ENCODE measurements at places on chromosomes 16 and 17.

DNA sequence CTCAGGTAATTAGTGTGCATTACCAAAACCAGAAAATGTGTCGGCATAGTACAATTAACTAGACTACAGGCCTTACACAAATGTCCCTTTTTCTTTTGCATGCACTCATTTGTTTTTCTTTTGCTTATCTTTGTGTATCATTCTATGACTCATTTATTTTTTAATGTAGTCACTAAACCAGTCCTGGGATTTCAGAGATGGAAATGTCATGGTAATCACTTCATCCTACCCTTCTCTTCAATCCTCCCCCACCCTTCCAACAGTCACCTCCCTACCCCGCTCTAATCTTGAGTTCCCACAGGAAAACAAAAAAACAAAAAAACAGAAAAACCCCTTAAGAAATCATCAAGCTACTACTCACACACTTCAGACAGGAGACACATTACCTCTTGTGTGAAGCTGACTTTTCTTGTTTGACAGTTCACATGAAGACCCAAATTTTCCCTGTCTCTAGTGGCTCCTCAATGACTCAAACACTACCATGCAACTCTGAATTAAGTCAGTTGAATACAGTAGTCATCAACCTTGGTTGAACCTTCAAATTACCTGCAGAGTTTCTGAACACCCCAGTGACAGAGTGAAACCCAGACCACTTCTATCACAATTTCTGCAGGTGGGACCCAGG is 242.4 kb upstream of the SALL1 start:
- no peak for DNase-seq

DNA sequence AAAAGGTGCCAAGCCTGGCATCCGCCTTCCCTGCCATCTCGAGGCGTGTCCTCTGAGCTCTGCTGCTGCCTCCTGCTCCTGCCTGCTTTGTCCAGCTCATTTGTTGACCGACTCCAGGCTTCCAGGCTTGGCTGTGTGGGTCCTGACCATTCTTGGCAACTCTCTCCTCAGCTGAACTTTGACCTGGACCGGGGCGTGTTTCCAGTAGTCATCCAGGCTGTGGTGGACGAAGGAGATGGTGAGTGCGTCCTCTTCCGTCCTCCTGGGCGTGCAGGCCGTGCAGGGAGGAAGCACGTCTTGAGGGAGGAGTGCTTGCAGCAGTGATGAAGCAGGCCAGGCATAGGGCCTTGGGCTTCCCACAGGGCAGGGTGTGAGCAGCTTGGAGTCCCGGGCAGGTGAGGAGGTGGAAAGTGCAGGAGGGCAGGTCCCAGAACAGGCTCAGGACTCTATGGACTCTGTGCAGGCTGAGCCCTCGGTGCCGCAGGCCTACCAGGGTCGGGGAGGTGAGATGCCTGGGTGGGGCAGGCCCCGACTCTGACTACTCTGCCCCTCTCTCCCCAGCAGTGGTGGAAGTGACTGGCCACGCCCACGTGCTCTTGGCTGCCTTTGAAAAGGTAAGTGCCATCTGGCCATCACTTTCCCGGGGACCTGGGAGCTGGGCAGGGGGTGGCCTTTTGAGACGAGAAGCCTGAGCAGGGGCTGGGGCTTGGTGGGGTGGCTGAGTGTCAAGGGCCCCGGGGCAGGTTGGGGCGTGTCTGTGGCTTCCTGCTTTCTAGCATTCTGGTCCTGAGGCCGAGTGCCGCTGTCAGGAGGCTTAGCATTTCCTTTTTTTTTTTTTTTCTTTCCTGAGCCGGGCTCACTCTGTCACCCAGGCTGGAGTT is 28.6 kb upstream of the NUDT16L1 start:
- peak; percentile 45 for DNase-seq

DNA sequence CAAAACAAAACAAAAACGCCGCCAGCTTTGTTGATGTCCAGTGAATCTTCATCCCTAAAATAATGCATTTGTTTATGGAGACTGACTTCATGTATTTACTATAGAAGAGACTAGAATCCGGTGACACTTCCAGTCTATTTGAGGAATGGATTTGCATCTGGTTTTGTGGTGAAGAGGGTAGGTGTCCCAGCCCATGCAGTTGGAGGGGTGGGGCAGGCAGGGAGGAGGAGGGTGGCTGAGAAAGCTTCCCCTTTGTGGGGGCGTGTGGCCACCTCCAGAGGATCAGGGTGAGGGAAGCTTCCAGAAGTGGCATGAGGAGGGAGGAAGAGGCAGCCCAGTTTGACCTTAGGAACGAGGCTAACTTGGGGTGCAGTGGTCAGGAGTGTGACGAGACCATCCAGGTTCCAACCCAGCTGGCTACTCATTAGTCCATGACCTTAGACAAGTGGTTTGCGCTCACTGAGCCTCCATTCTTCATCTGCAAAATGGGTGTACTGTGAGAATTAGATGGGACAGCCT is 69.5 kb downstream of the CMIP start:
- no peak for DNase-seq

GRCh38 chr16:49623501-49624266 is 232.2 kb downstream of the ZNF423 start:
- DNase-seq, result no peak
